Vagina (tissue), 2 donors: ENCODE measurements at places on chromosomes 7 and 10.

DNA sequence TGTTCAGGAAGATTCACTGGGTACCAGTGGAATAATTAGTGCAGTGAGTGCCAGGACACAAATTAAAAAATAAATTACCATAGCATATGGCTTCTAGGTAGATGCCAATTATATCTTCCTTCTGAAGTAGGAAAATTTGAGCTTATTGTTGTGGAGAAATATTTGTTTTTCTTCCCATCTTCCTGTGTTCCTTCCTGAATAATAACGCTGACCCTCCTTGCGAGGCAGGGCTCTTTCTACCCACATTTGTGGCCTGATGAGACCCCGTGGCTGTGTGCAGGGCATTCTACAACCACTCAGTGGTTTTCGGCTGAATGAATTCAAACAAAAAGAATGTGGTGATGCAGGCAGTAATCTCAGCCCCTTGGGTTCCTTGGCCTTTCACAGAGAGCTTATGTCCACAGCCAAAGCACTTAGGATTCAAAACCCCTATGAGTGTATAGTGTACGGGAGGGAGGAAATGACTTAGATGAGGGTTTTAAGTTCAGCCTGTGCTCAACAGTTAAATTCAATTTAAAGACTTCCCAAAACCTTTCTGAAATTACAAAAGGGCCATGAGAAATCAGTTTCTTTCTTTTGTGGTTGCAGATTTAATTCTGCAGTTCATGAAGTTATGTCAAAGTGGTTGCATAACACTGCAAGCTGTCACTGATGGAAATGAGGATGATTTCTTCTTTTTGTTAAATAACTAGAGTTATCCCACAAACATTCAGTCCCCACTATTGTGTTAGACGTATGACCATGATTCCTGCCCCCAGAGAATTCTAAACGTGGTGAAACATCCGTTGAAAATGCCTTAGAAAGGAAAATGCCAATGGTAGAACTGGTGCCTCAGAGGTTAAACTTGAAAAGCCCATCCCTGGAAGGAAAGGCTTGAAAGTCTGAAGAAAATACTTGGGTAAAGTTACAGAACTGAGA is 255.3 kb downstream of the FZD1 start:
- no peak overlapping the region for H3K4me3 ChIP-seq
- H3K27ac ChIP-seq: no peak overlapping the region
- no peaks in the 10 kb centered on the region for H3K27me3 ChIP-seq

GRCh38 chr7:110373416-110373815 is 717.5 kb upstream of the LRRN3 start:
- DNase-seq: no peak
- H3K27ac ChIP-seq: no peak overlapping the region
- H3K27me3 ChIP-seq: no peaks in the 10 kb centered on the region

- DNase-seq: no peak
- H3K4me3 ChIP-seq: no peak overlapping the region
- no peaks in the 10 kb centered on the region for H3K27me3 ChIP-seq
- H3K27ac ChIP-seq: peak overlapping the region; percentile 88
These were observed 85.0 kb downstream of the ZMIZ1 start for GRCh38 chr10:79153745-79154144.

DNA sequence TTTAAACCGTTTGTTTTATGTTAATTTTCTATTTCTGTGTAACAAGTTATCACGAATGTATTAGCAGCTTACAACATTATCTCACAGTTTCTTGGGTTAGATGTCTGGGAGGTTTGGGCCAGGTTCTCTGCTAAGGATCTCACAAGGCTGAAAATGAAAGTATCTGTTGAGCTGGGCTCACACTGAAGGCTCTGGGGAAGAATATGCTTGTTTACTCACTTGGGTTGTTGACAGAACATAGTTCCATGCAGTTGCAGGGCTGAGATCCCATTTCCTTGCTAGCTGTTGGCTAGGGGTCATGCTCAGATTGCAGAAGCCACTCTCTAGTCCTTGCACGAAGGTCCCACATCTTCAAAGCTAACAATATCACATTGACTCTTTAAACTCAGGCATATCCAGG is 266.6 kb upstream of the GNAI1 start:
- H3K27me3 ChIP-seq: no peaks in the 10 kb centered on the region
- no peak overlapping the region for H3K4me3 ChIP-seq
- H3K27ac ChIP-seq: no peak overlapping the region
- H3K4me1 ChIP-seq: no peaks in the 10 kb centered on the region

DNA sequence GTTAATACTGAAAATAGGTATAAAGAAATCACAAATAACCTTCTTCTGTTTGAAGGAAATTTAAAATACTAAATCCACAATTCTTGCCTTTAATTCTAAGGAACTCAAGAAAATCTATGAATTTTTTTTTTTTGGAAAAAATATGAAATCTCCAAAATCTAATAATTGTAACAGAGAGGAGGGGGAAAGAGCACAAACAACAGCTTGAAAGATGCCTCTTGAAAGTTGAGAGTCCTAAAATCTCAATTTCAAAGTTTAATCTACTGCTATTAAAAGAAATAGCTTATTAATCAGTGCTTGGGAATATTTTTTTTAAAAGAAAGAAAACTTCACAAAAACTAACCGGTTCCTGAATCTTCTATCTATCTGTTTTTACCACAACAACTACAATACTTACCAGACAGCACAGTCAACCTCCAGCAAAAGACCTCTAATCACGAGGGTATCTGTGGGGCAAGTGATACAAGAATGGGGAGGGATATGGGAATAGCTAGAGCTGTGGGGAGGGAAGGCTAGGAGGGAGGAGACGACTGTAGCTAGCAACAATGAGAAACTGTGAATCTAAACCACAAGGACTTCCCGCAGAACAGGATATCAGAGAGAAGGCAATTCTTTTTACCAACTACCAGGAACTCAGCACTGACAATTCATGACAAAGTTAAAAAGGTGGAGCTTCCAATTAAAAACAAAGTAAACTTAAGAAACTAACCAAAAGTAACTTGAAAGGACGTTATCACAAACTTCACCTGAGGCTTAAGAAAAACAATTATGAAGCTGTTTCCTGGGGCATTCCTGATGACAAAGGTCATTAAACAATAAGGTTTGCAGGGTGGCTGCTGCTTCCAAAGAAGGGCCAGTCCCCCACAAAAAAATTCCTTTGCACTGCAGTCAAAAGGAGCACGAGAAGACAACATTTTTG is at the start of gene USP54:
USP54 (minus strand) TSS at position 462 of the 919 bp plus-strand sequence. CDS start 15,684 bp downstream, outside the sequence.
- H3K27me3 ChIP-seq: no peaks in the 10 kb centered on the region
- no peaks in the 10 kb centered on the region for H3K36me3 ChIP-seq
- peak within 1 kb of the TSS; percentile 78 for H3K27ac ChIP-seq
- no peak for DNase-seq
- peaks cover 33% of the 10 kb centered on the region for H3K4me1 ChIP-seq

DNA sequence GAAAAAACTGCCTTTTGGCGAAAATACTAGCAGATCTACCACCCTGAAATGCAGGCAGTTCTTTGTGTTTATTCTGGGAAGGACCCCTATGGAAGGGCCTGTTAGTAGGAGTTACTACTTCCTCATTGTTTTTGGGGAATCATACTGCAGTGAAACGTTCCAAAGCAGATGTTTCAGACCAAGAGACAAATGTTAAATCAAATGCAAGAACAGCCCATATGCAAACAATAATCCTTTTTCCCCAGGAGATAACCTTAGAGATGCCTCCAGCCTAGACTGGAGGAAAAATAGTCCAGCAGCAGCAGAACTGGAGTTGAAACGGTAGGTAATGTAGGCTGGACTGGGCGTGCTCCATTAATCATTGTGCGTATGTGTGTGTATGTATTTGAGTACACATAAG is 65.9 kb upstream of the VWDE start:
- no peaks in the 10 kb centered on the region for H3K36me3 ChIP-seq
- DNase-seq: no peak
- H3K4me3 ChIP-seq: no peak overlapping the region
- H3K27ac ChIP-seq: no peak overlapping the region
- no peaks in the 10 kb centered on the region for H3K27me3 ChIP-seq
- no peaks in the 10 kb centered on the region for H3K4me1 ChIP-seq

- H3K4me3 ChIP-seq: no peak overlapping the region
- no peaks in the 10 kb centered on the region for H3K36me3 ChIP-seq
- H3K4me1 ChIP-seq: peaks cover 21% of the 10 kb centered on the region
- no peak for DNase-seq
These were observed 10.9 kb downstream of the AQP1 start for GRCh38 chr7:30922596-30922995.

DNA sequence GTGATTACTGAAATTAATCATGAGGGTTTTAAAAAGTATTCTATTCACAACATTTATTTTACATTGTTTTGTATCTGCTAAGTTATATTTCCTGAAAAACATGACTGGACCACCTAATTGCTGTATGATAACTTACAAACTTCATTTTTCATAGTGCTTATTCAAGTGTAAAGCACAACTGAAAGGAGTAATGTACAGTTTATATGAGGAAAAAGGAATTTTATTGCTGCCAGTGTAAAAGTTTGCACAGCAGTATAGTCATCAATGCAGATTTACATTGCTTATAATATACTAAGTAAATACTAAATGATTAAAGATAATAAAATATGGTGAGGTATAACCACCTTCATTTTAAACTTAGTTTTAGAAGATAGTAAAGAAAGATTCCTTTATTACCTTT is 4.0 kb downstream of the PTEN start:
- no peaks in the 10 kb centered on the region for H3K36me3 ChIP-seq
- H3K27me3 ChIP-seq: no peaks in the 10 kb centered on the region
- no peak for DNase-seq
- peak overlapping the region; percentile 99 for H3K27ac ChIP-seq
- H3K4me1 ChIP-seq: peaks cover 46% of the 10 kb centered on the region

DNA sequence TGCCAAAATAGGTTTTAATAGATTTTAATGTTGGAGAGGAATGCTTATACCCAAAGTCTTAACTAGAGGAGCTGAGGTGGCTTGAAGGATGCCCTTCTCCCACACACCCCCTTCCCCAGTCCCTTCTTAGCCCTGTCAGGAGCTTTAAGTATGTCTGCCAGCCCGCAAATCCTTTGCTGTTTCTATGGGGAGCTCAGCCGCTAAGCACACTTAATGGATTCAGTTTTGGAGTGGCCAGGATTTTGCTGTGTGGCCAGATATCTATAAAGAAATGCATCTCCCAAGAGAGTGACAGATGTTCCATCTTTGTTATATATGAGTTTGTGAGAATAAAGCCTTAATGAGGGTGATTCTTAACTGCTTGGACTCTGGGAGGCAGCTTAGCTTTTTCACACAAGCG is 152.9 kb upstream of the ZNF32 start:
- no peaks in the 10 kb centered on the region for H3K36me3 ChIP-seq
- no peaks in the 10 kb centered on the region for H3K27me3 ChIP-seq
- peak overlapping the region; percentile 6 for H3K27ac ChIP-seq
- DNase-seq: no peak

DNA sequence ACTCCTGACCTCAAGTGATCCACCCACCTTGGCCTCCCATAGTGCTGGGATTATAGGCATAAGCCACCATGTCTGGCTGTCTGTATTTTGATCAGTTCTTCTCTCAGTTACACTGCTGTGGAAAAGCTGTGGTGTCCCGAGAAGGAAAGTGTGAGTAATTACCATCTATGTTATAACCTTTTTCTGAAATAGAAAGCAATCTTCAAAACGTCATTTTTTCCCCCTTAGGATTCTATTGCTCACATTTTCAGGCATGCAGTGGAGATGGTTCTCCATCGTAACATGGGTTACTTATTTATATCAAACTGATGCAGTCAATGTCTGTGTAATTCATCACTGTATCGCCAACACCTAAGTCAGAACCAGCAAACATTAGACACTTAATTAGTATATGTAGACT is 103.5 kb upstream of the FAM3C start:
- H3K27me3 ChIP-seq: no peaks in the 10 kb centered on the region
- H3K27ac ChIP-seq: no peak overlapping the region
- H3K4me3 ChIP-seq: no peak overlapping the region
- no peaks in the 10 kb centered on the region for H3K4me1 ChIP-seq
- no peak for DNase-seq

- H3K36me3 ChIP-seq: no peaks in the 10 kb centered on the region
- DNase-seq: no peak
- H3K27ac ChIP-seq: no peak overlapping the region
- no peaks in the 10 kb centered on the region for H3K4me1 ChIP-seq
- no peaks in the 10 kb centered on the region for H3K27me3 ChIP-seq
These were observed 350.1 kb upstream of the MKI67 start for GRCh38 chr10:128476368-128476725.
